KG1 (cell line): ENCODE measurements at places on chromosomes 1 and 21.

DNA sequence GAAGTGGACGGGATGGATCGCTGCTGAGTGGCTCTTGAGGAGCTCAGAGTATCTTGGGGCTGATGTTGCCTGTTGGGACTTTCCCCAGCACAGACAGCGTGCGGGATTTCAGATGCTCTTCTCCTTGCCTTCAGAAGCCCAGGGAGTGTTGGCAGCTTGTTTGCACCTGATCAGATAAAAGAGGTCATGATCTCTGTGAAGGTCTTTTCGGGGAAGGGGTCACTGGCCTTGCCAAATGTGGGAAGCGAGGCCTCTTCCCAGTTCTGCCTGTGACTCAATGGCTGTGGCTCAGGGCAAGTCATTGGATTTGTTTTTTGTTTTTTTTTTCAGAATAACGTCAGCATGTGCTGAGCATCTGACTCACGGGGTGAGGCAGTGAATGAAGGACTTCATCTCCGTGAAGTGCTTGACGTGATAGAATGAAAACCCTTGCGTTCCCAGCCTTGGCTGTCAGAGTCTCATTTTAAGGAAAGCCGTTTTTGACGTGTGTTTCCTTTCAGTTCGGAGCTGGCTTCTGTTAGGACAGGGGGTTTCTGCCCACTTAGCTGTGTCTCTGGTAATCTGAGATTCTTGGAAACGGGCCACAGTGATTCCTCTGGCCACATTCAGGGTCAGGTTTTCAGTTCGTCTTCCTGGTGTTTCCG, 46.7 kb downstream of the GALNT2 start:
- DNase-seq, result no peak

DNA sequence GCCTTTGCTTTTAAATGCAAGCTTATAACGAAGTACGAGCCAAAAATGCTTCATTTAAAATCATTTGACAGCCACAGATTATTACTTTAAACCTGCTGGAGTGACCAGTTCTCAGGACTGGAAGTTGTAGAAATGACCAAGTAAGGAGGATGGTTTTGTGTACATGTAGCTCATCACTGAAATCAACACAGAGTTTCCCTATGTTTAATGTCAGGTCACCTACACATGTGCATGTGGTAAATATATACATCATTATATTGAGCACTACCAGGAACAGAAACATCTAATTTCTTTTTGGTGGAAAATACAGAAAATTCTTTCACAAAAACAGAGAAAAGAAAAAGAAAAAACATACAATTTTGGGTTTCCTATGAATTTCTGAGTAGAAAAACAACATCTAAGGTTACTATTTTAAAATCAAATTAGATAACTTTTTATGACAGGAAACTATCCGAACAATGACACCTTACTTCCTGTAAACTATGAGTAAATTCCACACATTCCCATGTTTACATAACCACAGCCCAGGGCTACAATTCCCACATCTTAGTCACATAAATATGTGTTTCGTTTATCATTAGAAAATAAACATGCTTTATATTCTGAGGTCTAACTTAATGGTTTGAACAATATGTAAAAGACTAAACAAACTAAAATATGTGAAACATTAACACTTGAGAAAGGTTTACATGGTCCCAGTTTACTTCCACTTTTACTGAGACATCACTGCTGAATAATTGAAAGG, 73.6 kb downstream of the ZNF281 start:
- DNase-seq, result no peak

- DNase-seq, result no peak
Measured at GRCh38 chr1:185636848-185637247, 97.3 kb upstream of the HMCN1 start.

- no peak for DNase-seq
Measured at GRCh38 chr1:115274467-115274866, 63.6 kb downstream of the NGF start.

DNA sequence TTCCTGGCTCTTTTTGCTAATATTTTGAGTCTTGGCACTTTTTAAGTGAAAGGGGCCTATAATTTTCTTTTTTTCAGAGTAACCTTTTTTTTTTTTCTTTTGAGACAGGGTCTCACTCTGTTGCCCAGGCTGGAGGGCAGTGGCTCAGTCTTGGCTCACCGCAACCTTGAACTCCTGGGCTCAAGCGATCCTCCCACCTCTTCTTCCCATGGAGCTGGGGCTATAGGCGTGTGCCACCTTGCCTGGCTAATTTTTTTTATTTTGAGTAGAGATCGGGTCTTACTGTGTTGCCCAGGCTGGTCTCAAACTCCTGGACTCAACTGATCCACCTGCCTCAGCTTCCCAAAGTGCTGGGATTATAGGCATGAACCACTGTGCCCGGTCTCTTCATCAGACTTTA, 102.8 kb downstream of the DHRS3 start:
- DNase-seq, result no peak

DNA sequence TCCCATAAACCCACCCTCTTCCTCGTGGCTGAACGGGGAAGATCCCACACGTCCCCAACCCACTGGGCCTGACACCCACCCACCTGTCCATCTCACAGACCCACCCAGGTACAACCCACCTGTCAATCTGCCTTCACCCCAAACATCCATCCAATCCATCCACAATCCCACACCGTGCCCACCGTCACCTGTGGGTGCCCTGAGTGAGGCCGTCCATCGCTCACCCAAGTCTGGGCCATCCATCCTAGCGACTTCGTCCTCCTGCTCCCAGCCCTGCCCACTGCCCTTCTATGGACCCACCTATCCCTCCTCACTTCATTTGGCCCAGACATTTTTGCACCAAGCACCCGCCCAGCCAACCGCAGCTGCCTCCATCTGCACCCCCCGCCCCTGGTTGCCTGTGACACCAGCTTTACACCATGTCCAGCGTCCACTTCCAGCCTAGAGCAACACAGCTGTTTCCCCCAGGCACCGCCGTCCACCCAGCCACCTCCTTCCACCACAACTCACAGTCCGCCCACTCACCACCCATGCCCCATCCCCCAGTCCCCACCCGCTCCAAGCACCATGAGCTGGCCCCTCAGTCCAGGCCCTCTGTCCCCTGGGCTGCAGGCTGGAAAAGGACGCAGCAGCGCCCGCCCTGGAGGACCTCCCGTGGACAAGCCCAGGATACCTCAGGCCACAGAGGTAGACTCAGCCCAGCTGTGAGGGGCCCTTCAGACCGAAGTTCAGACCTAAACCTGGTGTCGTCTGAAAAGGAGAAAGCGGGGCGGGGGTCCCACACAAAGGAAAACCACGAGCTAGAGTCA, 7.7 kb downstream of the TTLL10 start:
- DNase-seq, result no peak

DNA sequence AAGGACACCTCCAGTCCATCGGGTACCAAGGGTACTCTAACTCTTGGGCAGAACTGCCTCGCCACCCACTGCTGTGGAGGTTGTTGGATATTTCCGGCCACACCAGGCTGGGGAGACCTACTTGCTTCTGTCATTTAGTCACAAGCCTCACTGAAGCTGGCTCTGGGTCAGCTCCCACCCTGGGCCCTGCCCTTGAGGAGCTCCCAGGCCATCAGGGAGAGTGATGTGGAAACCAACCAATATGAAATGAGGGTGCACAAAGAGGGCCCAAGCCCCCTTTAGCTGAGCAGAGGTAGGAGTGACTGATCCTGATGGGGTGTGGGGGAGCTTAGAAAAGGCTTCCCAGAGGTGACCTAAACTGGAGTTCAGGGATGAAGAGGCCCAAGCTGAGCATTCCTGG, 19.6 kb downstream of the PARS2 start:
- DNase-seq, result no peak

DNA sequence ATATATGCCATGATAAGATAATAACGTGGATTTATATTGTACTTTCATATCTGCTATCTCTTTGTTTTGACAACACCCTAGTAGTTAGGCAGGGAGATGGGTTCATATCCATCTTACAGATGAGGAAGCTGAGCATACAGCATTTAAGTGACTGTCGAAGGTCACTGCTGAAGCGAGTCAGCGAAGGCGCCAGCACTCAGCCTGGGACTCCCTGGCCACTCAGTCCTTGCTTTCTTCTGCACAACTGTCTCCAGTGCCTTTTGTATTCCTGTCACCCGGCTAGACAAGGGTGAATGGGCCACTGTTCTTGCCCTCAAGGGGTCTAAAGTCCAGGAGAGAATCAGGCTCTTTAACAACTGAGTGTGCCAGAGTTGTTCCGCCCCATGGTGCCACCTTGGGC, 3.1 kb downstream of the ARHGEF10L start:
- no peak for DNase-seq

GRCh38 chr1:30888391-30888790, 20.2 kb downstream of the SDC3 start:
- DNase-seq, result no peak

DNA sequence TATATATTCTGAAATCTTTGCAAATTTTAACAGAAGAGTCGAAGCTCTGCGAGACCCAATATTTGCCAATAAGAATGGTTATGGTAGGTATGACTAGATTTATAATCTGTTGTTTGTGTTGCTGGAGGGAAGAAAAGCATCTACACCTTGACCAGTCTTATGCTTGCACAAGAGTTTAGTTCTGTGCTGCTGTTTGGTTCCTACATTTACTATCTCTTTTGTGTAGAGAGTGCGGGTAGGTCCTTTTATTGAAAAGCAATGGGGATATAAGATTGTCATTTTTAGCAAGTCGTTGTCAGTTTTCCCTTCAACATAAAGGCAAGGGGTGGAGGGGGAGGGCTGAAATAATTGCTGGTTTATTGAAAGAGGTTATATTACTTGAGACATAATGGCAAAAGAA, 396 bp downstream of the ELAVL4 start:
- DNase-seq, result no peak

DNA sequence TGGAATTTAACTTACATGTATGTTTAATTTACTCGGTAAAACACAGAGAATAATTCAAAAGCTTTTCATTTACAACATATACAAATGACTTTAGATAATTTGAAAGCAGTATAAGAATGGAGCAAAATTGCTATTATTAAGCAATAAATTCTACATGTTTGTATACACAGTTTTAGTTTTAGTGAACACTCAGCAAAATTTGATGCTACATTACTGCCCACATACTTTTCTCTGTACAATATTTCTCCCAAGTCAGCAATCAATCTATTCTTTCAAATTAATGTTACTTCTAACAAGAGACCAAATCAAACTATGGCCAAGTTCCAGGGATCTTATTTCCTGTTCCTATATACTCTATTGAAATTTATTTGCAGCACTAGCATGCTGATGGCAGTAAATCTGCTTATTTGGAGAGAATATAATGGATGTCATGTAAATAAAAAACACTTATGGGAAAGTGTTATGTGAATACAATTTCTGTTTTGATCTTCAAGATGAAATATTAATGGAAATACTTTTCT, 82.6 kb upstream of the BRINP3 start:
- no peak for DNase-seq

DNA sequence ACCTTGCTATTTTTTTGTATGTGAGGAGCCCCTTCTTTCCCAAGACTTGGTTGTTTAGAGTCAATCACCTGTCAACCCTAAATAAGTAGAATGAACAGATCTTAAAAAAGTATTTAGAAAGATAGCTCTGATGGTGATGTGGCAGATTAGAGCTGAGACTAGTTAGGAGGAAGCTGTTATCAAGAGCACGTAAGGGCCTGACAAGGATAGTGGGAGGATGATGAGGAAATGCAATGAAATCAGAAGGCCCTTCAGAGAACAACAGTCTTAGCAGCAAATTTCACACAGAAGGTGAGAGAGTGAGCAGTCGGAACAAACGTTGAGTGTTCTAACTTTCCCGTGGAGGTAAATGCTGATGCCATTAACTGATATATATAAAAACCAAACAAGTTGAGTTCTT, 15.9 kb upstream of the S1PR1 start:
- DNase-seq, result no peak

DNA sequence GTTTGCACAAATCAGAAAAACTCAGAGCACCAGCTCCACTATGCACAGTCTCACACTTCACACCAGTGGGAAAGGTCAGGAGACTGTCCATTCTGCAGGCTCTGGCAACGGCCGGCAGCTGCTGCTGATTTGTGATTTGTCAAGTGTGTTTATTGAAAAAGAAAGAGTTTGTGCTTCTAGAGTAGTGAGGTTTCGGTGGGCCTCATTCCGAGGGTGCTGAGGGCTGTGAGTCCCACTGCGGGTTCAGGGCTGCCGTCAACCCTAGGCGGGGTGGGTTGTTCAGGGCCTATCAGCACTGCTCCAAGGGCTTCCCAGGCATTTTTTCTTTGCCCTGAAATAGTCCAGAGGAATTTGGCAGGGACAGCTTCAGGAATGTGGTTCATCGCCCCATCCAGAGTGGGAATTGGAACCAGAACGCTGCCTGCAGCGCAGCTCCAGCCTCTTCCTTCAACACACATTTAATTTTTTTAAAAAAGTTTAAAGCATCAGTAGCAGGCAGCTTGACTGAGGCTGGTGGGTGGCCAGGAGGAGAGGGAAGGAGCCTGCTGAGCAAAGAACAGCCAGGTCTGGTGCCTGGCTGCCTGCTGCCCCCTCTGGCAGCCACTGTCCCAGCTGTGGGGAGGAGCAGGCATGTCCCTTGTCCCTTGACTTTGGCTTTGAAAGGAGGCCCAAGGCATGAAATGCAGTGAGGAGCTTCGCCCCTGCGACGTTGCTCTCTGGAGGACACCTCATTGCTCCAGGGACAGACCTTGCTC, 19.7 kb downstream of the STUM start:
- no peak for DNase-seq

GRCh38 chr1:226308166-226308722, 720 bp downstream of the LIN9 start:
- DNase-seq, result no peak

DNA sequence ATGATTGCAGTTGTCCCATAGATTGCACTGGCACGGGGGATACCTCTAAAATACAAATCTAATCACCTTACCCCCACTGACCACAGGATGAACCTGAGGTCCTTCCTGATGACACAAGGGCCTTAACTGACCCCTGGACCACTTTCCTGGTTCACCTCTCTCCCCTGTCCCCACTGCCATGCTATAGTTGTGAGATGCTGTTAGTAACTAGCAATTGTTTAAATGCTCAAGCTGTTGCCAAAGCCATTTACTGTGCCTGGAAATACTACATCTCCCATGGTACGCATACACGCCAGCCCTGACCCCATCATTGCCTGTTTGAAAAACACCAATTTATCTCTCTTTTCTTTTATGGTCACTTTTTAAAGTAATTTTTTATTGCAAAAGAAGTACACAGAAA, 29.1 kb upstream of the RGS8 start:
- no peak for DNase-seq

- DNase-seq, result no peak
Measured at GRCh38 chr1:203278082-203278884, 27.0 kb upstream of the BTG2 start.

DNA sequence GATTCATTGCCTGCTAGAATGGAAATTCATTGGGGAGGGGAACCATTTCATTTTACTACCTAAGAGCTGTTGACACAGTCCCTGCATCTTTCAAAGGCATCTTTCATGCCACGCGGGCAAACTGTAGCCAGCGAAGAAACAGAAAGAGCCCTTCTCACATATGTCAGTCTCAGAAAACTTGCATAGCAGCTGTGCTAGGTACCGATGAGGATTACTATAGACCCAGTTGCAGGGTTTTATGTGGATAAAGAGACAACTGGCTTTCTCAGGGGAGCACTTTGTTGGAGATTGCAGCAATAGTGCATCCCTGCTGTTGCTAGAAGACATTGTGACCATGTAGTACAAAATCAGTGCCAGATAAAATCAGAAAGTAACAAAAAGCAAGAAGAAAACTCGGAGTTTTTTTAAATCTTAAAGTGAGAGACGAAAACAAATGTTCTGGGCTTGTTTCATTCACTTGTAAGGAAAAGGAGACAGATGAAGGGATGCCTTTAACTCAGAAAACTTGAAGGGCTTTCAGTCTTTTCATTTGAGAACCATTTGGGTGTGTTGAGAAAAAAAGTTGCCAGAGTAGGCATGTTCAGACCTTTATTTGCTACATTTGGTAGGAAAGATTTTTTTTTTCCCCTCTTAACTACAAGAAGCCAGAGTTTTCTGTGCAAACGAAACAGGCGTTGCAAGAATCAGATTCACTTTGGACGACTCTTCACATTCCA, 804.1 kb downstream of the USP25 start:
- DNase-seq, result no peak
